ENCODE measurements at places on chromosomes 2 and 18.

DNA sequence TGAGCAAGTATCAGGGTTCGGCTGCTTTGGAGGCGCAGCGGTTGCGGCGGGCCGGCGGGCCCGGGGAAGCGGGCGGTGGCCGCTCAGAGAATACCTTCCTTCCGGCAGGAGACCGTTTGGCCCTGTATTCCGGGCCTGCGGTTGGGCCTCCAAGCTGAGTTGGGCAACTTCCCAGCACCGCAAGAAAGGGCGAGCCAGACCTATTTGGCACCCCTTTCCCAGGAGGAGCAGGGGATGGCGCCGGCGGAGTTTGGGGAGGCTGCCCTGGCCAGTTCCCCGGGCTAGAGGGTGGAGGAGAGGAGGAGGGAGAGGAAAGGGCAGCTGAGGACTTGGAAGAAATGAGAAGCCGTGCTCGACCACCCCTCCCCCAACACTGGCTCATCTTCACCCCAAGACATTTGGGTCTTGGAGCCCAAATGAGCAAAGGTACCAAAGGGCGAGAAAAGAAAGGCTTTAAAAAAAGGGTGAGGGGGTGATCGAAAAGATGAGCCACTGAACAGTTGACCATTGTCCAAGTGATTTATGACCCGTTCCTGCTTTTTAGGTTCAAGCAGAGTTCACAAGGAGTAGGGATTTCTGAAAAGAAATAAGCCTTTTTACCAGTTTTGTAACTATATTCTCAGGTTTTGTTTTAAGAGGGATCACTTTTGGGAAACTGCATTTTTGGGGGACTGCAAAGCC is 8.4 kb downstream of the HOXD3 start:
- DNase-seq, result no peak

DNA sequence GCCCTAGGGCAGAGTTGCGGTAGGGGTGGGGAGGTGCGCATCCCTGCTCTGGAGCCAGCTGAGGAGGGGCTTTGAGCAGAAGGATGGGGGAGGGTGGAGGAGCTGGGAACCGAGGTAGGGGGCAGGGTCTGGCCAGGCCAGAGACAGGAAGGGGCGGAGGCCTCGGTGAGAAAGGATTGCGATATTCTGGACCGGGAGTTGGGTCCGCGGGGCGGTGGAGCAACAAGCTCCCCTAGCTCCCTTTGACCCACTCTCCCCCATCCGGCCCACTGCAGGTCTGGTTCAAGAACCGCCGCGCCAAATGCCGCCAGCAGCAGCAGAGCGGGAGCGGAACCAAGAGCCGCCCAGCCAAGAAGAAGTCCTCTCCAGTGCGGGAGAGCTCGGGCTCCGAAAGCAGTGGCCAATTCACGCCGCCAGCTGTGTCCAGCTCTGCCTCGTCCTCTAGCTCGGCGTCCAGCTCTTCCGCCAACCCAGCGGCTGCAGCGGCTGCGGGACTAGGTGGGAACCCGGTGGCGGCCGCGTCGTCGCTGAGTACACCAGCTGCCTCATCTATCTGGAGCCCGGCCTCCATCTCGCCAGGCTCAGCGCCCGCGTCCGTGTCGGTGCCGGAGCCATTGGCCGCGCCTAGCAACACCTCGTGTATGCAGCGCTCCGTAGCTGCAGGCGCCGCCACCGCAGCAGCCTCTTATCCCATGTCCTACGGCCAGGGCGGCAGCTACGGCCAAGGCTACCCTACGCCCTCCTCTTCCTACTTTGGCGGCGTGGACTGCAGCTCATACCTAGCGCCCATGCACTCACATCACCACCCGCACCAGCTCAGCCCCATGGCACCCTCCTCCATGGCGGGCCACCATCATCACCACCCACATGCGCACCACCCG is 4.8 kb downstream of the OTX1 start:
- no peak for DNase-seq

DNA sequence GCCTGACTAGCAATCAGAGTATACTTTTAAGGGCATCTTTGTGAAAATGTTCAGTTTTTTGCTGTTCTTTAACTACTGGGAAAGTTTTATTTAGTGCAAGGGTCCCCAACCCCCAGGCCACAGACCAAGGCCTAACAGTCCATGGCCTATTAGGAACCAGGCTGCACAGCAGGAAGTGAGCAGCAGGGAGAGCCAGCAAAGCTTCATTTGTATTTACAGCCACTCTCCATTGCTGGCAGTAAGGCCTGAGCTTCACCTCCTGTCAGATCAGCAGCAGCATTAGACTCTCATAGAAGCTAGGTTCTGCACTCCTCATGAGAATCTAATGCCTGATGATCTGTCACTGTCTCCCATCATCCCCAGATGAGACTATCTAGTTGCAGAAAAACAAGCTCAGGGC is 17.1 kb upstream of the NR4A2 start:
- DNase-seq, result no peak

- no peak for DNase-seq
Measured at GRCh38 chr18:48655508-48655907, 116.7 kb downstream of the CTIF start.

GRCh38 chr2:129464631-129465030 is 514.8 kb upstream of the RAB6C start:
- DNase-seq, result no peak

- DNase-seq, result no peak
Measured at GRCh38 chr2:190446193-190446592, 38.0 kb downstream of the MFSD6 start.

GRCh38 chr2:217371781-217372213 is 511.9 kb upstream of the TNP1 start:
- DNase-seq, result peak; percentile 22

DNA sequence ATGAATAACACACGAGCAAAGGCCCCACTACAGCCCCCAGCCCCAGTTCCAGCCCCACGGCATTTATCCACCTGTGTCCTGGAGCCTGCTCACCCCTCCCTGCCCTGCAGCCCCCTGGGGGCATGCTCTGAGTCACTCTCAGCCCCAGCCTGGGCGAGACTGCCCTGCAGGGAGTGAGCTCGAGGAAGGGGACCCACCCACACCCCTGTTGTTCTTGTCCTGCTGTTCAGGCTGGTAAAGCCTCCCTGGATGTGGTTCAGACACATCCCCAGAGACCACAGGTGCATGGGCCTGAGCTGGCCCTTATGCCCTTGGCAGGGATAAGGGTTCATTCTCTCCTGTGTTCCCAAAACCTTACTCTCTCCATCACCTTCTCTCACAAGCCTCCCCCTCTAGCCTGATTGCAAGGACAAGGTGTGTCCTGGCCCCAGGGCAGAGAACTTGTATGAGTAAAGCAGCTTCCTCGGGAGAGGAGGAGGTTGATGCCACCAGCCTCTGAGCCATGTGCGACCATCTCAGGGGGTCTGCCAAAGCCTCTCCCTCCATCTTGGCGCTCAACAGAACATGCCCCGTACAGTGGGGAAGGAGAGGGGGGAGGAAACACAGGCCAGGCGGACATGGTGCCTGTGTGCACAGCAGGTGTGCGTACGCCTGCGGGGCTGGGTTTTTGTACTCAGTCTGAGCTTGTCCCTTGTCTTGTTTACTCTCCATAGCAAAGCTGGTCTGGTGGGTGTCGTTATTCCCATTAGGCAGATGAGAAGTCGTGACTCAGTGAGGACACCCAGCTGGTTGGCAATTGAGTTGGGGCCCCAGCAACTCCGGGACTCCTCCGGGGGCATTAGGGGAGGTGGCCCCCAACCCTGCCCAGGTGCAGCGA is 64.4 kb downstream of the CIB4 start:
- DNase-seq, result no peak

DNA sequence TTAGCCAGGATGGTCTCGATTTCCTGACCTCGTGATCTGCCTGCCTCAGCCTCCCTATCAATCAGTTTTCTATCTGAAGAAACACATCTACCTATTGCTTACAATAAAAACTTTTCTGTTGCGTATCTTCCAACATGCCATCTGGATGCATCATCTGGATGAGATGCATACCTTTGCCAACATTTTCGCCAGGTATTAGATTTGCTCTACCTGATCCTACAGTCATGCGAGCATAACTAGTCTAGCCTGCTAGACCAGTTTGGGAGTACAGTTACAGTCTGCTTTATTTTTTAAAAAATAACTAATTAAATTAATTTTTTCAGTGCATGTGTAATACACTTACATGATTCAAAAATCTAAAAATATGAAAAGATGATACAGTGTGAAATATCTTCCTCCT is 334.0 kb upstream of the MEX3C start:
- DNase-seq, result no peak

DNA sequence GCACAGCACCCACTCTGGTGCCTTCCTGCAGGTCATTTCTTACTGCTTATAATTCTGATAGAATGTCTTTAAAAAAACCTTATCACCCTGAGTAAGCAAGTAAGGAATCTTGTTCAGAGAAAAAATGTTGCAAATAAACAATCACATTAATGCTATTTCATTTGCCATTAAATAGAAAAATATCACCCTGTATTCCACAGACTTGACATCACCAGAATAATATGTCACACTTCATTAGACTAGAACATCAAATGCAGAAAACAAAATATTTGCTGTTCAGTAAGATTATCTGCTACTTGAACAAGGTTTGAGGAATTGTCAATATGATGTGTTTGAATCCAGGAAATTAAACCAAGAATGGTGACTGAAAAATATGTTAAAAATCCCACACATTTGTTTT is 236.6 kb upstream of the MMADHC start:
- no peak for DNase-seq

- DNase-seq, result peak; percentile 86
Measured at GRCh38 chr2:68931799-68932198, 20.9 kb downstream of the GKN2 start.

GRCh38 chr2:238498691-238499295 is 72.1 kb downstream of the ASB1 start:
- DNase-seq, result no peak

GRCh38 chr2:6352906-6353515 is 512.7 kb downstream of the CMPK2 start:
- peak; percentile 78 for DNase-seq

GRCh38 chr2:190468814-190469569 is 60.8 kb downstream of the MFSD6 start:
- peak; percentile 97 for DNase-seq

DNA sequence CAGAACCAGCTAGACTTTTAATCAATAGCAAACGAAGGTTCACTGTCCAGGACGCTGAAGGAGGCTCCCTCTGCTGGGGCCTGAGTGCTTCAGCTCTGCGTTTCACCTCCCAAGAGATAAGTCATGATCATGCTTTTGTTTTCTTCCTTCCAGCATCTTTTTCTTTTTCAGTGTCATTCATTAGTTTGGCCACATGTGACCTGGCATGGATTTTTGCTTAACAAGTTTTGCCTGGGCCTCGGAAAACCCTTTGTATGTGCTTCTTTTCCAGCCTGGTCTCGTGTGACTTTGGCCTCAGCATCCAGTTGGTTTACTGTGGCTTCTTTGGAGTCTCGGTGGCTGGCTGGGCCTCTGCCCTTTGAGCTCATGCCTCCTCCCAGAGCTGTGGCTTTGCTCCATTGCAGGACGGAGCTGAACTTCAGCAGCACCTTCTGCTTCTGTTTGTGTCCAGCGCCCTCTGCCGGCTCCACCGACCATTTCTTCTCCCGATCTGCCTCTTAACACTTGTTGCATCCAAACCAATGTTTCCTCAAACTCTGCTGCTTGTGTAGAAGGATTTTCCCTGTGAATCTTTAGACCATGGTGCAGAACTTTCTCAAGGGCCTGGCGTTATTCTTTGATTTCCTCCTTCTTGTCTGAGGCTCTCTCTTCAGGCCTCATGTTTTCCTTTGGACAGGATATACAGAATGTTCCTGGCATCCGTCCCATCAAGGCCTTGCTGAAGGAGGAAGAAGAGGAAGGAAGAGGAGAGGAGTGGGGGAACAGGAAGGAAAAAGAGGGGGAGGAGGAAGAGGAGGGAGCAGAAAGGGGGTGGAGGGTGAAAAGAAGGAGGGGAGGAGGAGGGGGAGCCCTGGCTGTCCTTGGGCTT is 23.6 kb upstream of the HES6 start:
- DNase-seq, result peak; percentile 88

DNA sequence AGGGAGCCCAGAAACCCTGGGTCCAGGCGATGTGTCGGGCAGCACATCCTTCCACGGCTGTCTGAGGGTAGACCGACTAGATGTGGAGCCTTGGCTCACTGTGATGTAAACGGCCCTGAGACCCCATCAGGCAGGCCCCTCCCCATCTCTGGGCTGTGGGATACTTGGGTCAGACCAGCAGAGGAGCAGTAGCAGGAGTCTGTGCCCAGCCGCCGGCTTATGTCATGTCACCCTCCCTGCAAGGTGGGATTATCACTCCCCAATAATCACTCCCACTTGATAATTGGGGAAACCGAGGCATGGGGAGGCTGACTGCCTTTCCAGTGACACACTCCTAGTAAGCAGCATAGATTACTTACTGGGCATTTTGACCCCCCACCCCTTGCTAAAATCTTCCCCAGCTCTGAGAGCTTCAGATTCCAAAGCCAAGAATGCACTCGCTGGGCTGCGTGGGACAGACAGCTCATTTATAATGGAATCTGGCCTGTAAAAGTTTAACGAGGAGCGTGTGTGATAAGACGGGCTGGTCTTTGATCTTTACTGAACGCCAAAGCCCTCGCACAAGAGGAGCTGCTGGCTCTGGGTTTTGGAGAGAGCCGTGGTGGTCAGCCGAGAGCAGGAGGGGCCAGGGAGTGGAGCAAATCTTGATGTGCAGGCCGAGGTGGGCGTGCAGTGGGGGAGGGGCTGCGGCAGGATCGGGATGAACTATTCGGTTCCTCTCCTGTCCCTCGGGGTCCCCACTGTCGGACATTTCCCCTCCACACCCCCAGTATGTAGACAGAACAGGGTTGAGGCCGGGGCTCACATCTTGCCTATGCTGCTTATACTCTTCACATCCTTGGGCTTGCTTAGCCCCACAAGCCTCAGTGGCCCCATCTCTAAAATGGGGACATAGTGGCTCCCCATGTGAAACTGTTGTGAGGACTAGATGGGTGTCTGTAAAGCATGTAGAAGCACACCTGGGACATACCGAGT is 200.0 kb downstream of the GLI2 start:
- DNase-seq, result peak; percentile 81

- peak; percentile 69 for DNase-seq
Measured at GRCh38 chr2:65666156-65666725, 233.8 kb upstream of the SPRED2 start.

DNA sequence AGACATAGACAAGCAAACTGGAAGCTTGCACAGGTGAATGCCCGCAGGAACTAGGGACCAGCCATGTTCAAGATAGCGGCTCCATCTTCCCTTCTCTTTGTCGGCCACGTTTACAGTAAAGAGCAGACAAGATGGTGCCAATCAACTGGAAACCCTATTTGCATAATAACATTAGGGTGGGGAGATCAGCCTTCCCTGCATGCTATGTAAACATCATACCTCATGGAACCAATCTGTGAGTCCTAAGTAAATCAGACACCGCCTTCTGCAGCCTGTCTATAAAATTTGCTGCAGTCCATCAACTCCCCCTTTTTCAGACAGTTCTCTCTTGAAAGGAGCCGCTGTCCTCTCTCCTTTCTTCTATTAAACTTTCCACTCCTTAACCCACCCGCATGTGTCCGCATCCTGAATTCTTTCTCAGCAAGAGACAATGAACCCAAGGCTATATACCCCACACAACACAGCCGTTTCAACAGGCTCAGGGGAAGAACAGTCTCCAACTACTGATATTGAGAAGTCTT is 384.4 kb downstream of the EIPR1 start:
- DNase-seq, result no peak

- no peak for DNase-seq
Measured at GRCh38 chr2:220071696-220072095, 444.3 kb downstream of the SLC4A3 start.
